ENCODE measurements at places on chromosomes 5 and 9.

GRCh38 chr9:100473276-100474081 is 530 bp downstream of the TMEFF1 start:
- peak; percentile 2 for DNase-seq

- no peak for DNase-seq
These were observed 154.8 kb upstream of the LHFPL2 start for GRCh38 chr5:78803353-78803752.

DNA sequence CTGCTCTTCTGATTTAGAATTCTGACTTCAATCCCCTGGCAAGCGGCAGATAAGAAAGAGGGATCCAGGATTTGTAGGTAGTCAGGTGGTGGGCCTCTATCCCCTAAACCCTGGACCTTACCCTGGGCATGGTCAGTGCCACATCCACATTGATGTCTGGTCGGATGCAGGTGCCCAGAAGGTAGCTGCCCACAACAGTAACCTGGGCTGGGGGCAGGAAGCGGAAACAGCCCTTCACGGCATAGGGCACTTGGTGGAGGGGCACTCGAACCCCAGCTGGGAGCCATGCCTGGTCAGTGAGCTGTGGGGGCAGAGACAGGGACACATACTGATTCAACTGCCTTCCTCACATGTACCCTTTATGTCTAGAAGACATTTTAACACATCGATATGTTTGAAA is 3.8 kb downstream of the NOL6 start:
- DNase-seq, result no peak

GRCh38 chr5:127281609-127282008 is 9.0 kb upstream of the MEGF10 start:
- DNase-seq, result no peak

GRCh38 chr5:134142806-134143205 is 28.3 kb downstream of the TCF7 start:
- DNase-seq, result no peak

GRCh38 chr9:106954974-106955850 is 92.2 kb downstream of the ZNF462 start:
- no peak for DNase-seq

DNA sequence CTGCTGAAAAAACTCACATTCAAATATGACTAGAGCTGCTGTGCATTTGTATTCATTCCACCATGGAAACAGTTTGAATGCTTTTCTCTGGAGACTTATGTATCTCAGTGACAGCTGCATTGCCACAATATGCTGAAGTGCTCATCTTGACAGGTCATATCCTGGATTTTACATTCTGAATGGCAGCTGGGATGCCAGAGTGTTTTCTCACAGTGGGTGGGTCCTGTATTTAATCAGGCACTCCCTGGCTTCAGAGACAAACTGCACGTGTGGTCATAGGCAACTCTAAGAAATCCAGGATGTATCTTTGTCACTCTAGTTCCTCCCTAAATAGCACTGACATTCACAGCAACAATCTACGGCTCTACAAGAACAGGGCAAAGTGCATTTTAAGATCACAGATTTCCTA is 75.6 kb downstream of the ST8SIA4 start:
- DNase-seq, result no peak

- no peak for DNase-seq
These were observed 241.7 kb downstream of the DOCK8 start for GRCh38 chr9:456365-456764.

DNA sequence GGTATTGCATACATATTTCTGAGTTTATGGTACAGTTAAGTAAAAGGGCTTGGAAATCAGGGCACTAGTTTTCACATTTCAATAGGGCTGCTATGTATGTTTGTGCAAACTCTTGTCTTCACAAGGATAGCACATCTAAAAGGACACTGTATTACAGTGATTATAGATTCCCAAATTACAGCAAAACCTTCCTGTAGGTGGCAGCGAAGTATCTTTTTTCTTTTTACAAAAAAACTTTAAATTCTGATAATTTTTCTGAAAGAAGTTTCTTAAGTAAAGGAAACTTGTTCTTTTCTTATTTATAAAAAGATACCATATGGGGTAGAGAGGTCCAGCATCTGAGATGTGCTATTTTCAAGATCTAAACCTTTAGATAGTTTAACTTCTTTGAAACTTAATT is 337.8 kb downstream of the PTPRD start:
- DNase-seq, result no peak

DNA sequence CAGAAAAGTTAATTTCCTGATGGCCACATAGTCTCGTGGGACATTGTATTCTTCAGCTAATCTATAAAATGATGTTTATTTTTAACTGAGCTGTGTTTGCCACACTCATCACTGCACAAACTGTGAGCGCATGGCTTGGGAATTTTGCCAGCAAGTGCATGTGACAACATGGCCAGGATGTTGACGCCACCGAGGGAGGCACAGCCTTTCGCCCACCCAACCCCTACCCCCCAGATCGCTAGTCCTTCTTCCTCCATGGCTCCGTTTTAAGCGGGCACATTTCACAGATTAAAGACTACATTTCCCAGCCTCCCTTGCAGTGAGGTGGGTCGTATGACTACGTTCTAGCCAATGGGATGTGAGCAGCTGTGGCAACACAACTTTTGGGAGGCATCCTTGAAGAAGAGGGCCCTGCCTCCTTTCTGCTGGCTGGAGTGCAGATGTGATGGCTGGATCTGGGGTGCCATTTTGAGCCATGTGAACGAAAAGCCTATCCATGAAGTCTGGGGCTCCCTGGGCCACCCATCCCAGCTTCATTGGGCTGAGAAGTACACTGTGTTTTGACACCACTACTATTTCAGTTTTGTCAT is 7.9 kb downstream of the NRARP start:
- peak; percentile 41 for DNase-seq

GRCh38 chr9:18707489-18708205 is 233.7 kb downstream of the ADAMTSL1 start:
- DNase-seq, result no peak

DNA sequence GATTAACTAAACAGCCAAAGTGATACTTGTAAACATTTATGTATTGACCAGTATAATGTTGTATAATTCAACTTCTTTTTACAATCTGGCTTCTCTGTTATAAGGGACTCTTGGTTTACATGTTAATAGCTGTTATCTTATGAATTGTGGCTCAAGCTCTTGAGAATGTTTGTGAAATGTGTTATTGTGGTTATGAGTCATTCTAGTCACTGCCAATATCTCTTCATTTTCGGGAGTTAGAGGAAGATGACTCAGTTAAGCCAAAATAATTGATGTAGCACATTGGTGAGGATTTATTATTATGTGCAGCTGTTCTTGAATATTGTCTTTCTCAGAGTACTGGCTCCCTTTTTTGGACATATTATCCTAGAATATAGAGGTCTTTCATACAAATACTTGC is 655.2 kb upstream of the RIOK2 start:
- DNase-seq, result no peak

GRCh38 chr9:99038484-99038820 is 66.5 kb upstream of the TGFBR1 start:
- DNase-seq, result no peak

- no peak for DNase-seq
These were observed 13.5 kb downstream of the TRPM6 start for GRCh38 chr9:74874220-74874619.

GRCh38 chr9:76451234-76451633 is 7.7 kb upstream of the GCNT1 start:
- no peak for DNase-seq

DNA sequence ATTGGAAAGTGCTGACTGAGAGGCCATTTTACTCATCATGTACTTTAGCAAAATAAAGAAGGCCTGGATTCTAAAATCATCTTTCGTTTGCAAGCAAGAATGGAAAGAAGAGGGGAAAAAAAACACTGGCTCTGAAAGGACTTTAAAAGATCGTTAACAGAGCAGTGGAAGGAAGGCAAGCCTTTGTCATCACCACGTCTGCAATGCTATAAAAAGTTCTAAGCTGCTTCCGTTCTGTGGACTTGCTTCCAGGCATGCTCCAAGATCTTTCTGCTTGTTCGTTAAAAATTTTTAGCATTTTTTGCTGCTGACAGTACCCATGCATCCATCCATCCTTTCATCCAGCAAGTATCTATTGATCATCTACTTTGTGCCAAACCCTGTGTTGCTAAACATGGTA is 226.5 kb downstream of the GABBR2 start:
- DNase-seq, result no peak

DNA sequence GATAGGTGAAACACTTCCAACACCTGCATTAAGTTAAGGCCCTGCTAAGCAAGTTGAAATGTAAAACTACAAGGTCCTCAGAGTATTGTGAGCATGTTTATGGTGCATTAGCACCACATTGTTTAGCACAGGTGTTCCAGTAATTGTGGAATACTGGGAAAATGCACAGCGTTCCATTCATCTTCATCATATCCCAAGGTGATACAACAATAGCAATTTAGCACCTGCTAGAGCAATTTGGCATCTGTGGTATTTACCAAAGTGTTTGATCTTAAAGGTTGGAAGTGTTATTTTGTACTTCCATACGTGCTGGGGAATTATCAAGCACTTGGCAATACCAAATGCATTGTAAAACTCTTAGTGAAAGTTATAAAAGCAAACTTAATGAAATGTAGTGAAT is 266.8 kb downstream of the CYLC2 start:
- no peak for DNase-seq

- no peak for DNase-seq
These were observed 100.1 kb downstream of the ARHGEF28 start for GRCh38 chr5:73726071-73726470.

DNA sequence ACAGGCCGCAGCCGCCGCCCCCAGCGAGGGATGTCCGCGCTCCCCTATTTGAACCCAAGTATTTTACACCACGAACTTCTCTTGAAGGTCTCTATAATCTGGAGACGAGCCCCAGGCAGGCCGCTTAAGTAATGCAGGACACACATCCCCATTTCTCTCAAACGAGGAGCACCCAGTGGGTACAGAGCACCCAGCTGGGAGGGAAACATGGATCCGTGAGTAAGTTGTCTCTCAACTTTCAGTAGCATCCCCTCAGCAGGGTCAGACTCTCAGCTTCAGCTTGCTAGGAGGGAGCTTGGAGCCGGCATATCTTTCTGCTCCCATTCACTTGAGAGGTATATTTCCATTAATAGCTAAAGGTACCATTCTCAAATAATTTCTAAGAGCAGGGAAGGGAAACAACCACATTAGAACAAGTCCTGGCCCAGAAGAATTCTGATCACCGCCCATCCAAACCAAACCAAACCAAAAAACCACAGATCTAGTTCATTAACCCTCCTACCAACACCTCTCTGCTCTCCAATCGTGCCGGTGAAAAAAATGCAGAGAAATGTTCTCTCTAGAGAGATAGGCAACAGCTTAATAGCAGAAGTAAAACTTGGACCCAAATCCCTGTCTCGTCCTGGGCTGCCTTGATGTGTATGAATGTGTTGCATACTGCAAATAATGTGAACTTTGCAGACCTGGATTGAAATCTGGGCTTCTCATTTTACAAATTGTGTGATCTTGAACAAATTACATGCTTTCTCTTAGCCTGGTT is 910 bp downstream of the TDRD7 start:
- DNase-seq, result no peak

DNA sequence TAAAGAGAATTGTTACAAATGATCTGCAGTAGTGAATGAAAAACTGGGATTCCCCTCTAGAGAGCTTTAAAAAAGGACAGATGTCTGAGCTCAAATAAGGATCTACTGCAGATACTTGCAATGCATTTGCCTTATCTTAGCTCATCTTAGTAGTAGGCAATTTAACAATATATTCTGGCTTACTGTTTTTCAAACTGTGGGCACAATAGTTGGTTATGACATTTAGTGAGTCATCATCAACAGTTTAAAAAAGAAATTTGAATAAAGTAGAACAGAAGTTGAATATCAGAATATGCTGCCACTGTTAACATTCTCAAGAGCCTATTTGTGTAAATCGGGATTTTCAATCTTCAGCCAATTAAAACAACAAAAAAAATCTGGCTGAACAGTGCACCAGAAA is 6.7 kb upstream of the CAST start:
- no peak for DNase-seq

DNA sequence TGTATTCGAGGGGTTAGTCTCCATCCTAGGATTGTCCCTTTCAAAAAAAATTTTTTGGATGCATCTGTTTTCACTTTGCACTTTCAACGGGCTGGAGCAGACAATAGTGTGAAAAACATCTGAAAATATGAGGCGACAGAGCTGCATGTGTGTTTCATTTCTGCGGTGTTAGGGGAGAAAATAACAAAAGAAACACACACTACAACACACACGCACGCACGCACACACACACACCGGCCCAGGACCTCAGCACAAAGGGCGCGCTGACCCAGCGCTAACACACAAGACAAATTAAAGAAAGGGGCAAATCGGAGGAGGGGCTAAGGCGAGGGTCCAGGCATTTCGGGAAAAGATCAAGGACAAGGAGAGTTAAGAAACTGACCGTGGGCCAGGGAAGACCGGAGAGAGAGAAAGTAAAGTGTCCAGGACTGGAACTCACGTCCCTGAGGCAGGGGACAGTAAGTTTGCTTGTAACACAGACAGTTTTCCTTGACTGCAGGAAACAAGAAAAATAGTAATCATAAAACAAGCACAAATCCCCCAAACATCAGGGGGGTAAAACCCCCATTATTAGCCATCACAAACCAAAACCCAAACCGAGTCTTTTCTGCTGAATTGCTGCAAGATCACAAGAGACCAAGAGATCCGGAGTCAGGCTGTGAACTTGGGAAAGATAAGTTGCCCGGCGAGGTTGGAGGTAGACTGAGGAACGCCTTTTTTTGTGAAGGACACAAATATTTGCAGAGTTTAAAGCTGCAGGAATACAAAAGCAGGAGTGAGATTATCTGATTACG is 302.1 kb downstream of the PARP8 start:
- no peak for DNase-seq

DNA sequence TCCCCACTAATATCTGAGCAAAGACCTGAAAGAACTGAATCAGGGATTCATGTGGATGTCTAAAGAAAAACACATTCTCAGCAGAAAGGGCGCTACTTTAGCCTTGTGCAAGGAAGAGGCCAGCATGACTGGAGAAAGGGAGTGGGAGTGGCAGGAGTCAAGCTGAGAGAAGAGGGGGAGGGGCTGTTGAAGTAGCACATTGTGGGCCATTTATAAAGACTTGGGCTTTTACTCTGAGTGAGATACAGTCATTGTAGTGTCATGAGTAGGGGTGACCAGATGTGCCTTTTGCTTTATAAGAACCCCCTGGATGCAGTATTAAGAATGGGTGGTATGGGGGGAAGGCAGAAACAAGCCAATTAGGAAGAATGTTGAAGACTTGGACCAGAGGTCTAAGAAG is 452.8 kb downstream of the ENC1 start:
- DNase-seq, result no peak

GRCh38 chr5:35476797-35477196 is 140.9 kb upstream of the SPEF2 start:
- no peak for DNase-seq

- no peak for DNase-seq
These were observed 236.6 kb downstream of the CDK5RAP2 start for GRCh38 chr9:120343416-120343815.

DNA sequence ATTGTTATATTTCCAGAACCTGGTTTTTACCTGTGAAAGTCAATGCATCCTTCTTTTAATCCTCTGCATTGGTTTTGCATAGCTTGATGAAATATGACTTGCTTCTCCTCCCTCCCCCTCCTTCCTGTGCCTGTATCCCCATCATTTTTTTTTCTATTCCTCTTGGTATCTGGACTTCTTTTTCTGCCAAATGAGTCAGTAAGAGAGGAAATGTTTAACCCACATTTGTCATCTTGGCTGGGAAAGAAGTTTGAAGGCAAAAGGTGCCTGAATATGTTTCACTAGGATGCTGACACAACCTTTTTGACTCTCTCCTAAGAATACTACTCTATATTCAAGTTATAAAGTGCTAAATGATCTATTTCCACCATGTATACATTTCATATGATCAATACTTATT is 35.5 kb upstream of the CDKN2B start:
- DNase-seq, result no peak
